ENCODE measurements at places on chromosomes 6 and 20. TPM values are rescaled to one million over a fixed set of nuclear protein-coding genes. Genes with fewer than 3 reads are reported as not detected.

The PNLDC1 gene
- total RNA-seq = not detected

The RHAG gene
- total RNA-seq = 2.9 TPM

The FAM217A gene
- total RNA-seq = not detected

The WFDC12 gene
- total RNA-seq = not detected

The ECT2L gene
- 0.49 TPM for total RNA-seq

The SLC12A5 gene
- total RNA-seq = 3.9 TPM

The RBM12 gene
- 77.7 TPM for total RNA-seq

The TRIM31 gene
- not detected for total RNA-seq

The CST2 gene
- total RNA-seq = not detected

The HRH3 gene
- not detected for total RNA-seq

The SLC35D3 gene
- not detected for total RNA-seq

The CFB gene
- 72.6 TPM for total RNA-seq

The GRIK2 gene
- total RNA-seq = 12.8 TPM

The FNDC1 gene
- 13.7 TPM for total RNA-seq

The ADAM33 gene
- 117 TPM for total RNA-seq

The HNF4A gene
- not detected for total RNA-seq

The PRPH2 gene
- 2.4 TPM for total RNA-seq

The LPIN3 gene
- total RNA-seq = 12.9 TPM

The EDN3 gene
- not detected for total RNA-seq

The LY6G6D gene
- not detected for total RNA-seq
